ENCODE measurements at places on chromosomes 5 and 9. TPM values are rescaled to one million over a fixed set of nuclear protein-coding genes. Genes with fewer than 3 reads are reported as not detected.
A peak's percentile ranks its signal among the peaks of the same experiment; 100 is the strongest.

Gene FCN2
- total RNA-seq = not detected

- DNase-seq = no peak
Observed at GRCh38 chr9:16817002-16817401, 53.5 kb downstream of the BNC2 start.

GRCh38 chr5:161283296-161283695, 263.2 kb downstream of the GABRB2 start:
- DNase-seq = no peak

DNA sequence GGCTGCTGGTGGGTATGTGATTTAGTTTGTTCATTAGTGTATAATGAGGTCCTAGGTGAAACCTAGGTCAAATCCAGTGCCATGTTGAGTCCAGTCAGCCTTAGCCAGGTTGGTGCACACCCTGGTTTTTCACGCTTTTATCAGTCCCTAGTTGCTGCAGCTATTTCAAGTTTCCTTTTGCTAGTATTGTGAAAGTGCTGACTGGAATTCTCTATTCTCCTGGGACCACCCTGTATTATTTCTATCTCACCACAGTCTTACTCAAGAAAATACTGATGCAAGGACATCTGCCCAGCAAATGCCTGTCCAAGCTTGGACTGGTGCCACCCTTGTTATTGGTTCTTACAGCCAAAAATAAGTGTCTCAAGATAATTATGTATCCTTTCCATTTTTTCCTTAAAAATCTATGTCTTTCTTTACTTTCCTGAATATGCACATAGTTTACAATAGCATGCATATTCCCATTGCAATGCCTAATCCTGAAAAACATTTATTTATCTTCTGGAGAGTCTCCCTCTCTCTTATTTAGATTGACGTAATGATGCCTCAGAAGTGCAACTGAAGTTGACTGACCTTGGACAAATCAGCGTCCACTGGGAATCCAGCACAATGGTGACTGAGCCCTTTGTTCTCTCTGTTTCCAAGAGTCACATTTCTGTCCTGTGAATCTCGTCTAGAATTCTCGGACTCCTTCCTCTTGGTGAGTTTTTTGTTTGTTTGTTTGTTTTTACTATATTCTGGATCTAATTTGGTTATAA, 1075.0 kb downstream of the CDH9 start:
- peak; percentile 40 for DNase-seq

- no peak for DNase-seq
Observed at GRCh38 chr9:84659313-84659712, 10.2 kb upstream of the NTRK2 start.

- DNase-seq = no peak
Observed at GRCh38 chr5:56070851-56071465, 76.2 kb upstream of the IL6ST start.

DNA sequence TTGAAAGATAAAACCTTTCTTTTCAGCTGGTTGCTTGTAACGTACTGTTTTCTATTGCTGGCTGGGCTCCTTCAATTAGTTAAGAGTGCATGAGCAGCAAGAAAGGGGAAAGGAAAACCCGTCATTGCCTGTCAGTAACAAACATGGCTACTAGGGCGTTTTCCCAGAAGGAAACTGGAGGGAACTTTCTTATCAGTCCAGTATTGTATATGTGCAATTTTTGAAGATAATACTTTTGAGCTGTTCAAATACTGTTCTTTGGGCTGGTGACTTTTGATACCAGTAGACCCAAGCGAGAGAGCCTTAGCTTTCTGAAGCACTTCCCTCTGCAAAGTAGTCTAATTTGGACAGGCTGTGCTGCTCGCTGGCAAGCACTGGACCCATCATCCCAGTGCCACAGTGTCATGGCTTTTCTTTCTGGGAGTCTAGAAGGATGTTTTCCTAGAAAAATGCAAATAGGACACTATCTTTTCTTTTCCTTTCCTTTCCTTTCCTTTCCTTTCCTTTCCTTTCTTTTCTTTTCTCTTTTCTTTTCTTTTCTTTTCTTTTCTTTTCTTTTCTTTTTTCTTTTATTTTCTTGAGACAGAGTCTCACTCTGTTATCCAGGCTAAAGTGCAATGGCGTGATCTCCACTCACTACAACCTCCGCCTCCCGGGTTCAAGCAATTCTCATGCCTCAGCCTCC, 149.9 kb upstream of the SMIM23 start:
- DNase-seq = no peak
